ENCODE measurements at places on chromosomes 5 and 9.

- no peak for DNase-seq
Observed at GRCh38 chr5:32583582-32584232, 1.6 kb upstream of the SUB1 start.

DNA sequence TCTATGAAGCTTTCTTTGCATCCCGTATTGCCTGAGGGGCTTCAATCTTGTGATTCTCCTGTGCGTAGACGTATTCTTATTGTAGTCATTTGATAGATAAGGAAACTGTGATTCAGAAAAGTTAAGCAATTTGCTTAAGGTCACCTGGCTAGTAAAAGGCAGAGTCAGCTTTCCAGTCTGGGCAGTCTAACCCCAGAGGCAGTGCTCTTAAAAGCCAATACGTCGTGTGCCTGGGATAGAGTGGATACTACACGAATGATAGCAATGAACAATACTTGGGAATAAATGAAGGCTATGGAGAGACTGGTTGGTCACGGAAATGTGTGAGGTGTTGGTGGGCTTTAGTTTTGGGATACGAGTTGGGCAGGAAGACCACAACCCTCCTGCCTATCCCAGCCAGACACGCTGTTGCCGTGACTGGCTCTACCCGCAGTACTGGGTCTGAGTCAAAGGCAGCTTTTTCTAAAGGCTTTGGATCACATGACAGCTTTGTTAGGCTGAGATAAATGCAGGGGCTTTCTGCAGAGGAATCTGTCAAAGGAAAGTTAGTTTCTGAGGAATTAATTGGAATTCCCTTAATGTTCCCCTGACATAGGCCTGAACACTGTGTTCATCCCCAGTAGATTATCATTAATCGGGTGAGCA is 302.6 kb downstream of the KIF4B start:
- no peak for DNase-seq

- DNase-seq = no peak
Observed at GRCh38 chr9:120542701-120543490, 37.1 kb downstream of the CDK5RAP2 start.

- DNase-seq = no peak
Observed at GRCh38 chr5:45089870-45090269, 281.1 kb downstream of the MRPS30 start.

GRCh38 chr9:88235615-88236014 is 97.3 kb upstream of the SPATA31C2 start:
- DNase-seq = no peak

- no peak for DNase-seq
Observed at GRCh38 chr5:78971998-78972397, 13.1 kb downstream of the ARSB start.

Data from activated naive CD4-positive, alpha-beta T cell treated with anti-CD3 and anti-CD28 coated beads, Interleukin-2, amount 50 U/mL, for 16 hours (primary cell).